NCI-H1105 (cell line): ENCODE measurements at places on chromosomes 6 and 20.

DNA sequence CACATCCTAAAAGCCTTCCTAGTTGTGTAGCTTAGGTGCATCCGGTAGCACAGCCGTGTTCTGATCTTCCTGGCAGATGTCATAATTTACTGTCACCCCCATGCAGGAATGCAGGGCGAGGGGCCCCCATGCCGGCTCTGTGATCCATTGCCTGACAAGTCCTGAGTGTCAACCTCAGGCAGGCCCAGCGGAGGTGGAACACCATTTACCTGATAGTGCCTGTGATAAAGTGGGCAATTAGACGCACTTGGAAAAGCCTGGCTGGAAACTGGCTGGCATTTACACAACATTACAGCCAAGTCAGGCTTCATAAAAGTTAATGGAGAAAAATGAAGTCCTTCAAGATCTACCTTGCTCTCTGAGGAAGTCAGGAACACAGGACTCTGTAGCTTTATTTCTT lies 521.4 kb upstream of the JAG1 start:
- DNase-seq: no peak

DNA sequence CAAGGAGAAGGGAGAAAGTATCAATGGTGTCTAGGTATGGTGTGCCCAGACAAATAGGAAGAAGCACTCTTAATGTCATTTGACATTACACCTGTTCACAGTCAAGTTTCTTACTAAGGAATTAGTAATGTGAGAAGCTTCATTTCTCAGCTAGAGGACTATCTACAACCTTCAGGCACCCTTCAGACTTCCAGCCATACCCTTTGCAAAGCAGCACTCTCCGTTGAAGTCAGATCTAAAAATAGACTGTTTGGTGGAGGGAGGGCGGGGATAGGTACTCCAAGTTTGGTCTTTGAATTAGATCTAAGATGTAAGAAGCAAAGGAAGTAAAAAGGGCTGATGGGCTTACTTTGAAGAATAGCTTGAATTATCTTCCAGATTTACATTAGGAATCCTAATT lies 311.1 kb downstream of the SLC35F1 start:
- DNase-seq: no peak

DNA sequence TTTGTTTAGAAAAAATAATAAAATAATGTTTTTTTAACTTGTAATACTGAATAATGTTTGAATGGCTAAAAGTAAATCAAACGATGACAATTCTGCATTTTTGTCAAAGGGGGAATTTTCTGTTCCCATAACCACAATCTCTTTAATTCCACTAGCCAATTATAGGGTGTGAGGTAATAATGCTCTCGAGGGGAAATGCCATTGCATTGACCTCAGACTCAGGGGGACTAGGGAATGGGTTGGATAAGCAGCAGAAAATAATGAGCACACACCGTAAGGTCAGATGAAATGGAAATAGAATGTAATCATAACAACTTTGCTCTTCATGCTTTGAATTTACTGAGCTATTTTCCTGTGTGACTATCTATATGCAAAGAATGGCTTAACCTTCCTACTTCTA lies 584.7 kb downstream of the RFPL4B start:
- no peak for DNase-seq

- DNase-seq: no peak
Measured at GRCh38 chr20:25452333-25452732, 44.9 kb downstream of the GINS1 start.

DNA sequence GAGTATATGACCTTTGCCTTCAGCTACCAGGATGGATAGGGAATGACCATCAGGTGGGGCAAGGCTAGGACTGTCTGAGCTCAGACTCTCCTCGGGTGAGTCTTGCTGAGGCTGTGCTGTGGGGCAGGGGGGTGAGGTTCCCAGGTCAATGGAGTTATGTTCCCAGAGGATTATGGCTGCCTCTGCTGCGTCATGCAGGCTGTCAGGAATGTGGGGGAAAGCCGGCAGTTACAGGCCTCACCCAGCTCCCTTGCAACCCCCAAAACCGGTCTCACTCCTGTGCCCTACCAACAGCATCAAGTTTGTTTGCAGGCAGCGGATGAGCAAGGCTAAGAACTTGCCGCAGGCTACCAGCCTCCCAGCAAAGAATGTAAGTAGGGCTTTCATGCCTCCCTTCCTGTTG lies 93.5 kb downstream of the ESR1 start:
- DNase-seq: no peak

GRCh38 chr20:13251106-13251903 lies 30.2 kb downstream of the ISM1 start:
- DNase-seq: no peak

DNA sequence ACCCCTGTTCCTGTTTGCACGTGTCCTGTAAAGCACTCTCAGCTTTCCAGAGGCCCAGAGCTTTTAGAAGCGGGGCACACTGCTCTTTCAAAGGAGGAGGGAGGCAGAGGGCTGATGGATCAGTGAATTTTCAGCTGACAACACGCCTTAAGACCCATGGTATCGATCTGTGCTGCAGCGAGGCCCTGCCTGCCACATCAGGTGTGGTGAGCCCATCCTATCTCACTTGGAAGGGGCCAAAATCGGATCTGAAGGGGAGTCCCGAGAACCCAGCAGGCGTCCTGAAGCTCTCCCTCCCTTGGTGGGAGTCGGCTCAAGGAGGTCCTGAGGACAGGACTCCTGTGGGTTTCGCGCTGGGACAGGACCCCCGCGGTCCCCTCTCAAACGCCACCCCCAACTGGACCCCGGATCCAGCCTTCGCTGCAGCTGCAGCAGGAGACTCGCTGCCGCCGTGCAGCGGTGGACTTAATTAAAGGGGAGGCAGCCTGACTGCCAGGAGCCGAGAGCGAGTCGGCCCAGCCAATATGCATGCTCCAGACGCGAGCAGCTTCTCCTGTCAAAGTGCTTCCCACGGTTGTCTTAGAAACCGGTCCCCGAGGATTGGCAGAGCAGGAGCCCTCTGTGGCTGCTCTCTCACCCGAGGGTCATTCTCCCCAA lies 580.0 kb upstream of the ZNF337 start:
- no peak for DNase-seq

GRCh38 chr6:134082191-134082590 lies 29.8 kb upstream of the SLC2A12 start:
- no peak for DNase-seq

- no peak for DNase-seq
Measured at GRCh38 chr6:75694406-75694805, 54.6 kb upstream of the MYO6 start.

GRCh38 chr6:168948002-168948401 lies 305.6 kb downstream of the THBS2 start:
- DNase-seq: no peak

DNA sequence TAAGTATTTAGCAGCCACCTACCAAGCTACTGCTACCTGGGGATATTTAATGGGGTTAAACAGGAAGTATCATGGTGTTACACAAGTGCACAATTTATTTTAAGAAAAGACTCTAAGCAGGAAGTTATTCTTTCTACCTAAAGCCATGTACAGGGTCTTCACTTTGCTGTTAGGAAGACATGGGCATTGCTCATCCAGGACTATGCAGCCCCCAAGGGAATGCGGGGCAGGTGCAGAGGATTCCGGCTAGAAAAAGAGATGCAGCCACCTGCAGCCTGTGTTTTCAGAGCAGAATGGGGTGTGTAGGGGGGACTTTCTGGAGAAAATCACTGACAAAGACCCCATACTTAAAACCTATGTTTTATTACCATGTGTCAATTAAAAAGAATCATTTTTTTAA lies 399.1 kb upstream of the NOX3 start:
- DNase-seq: no peak

- no peak for DNase-seq
Measured at GRCh38 chr20:13877793-13878192, 93.0 kb downstream of the NDUFAF5 start.

DNA sequence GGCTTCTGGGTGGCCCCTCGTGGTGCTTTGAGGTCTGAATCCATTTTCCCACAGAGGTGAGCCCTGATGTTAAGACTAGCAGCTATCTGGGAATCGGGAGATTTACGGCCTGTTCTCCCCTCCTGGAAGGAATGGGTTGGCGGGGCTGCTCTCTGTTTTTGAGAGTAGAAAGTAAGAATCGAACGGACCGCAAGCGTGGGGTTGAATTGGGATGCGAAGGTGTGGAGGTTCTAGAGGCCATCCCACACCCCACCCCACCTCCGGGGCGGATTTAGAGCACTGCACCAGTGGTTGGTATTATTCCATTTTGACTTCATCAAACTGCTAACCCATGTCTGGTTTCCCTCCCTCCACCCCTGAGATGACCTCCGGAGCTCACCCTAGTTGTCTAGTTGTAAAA lies 11.5 kb downstream of the PYGB start:
- DNase-seq: no peak

- DNase-seq: no peak
Measured at GRCh38 chr20:43953919-43954592, 39.4 kb downstream of the TOX2 start.

- DNase-seq: no peak
Measured at GRCh38 chr6:144298916-144299315, 13.8 kb downstream of the UTRN start.

DNA sequence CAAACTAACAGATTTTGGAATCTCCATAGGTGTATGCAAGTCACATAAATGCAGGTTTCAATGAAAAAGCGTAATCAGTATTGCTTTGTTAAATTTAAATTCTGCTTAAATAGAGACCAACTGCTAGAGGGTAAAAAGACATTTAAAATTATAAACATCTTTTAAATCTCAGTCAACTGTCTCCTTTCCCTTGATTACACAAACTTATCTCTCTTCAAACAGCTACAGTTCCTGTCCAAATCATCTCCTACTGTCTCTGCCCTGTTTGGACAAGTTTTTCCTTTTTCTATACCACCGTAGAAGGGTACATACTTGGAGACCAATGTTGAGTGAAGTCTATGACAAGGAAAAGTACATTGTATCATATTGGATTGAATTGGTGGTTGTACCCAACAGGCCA lies 43.5 kb downstream of the AGPAT4 start:
- DNase-seq: no peak

- no peak for DNase-seq
Measured at GRCh38 chr6:127186889-127187288, 68.4 kb downstream of the RSPO3 start.

GRCh38 chr6:170159022-170159965 lies 131.6 kb downstream of the DLL1 start:
- DNase-seq: no peak

GRCh38 chr6:106630366-106630765 lies 988 bp downstream of the QRSL1 start:
- no peak for DNase-seq

GRCh38 chr6:24990236-24990845 lies 54.6 kb upstream of the RIPOR2 start:
- no peak for DNase-seq
